Left lung (tissue), 14 donors: ENCODE measurements at places on chromosomes 5 and 9.

- no peak for DNase-seq
These were observed 758.5 kb upstream of the EDIL3 start for GRCh38 chr5:85143138-85143537.

DNA sequence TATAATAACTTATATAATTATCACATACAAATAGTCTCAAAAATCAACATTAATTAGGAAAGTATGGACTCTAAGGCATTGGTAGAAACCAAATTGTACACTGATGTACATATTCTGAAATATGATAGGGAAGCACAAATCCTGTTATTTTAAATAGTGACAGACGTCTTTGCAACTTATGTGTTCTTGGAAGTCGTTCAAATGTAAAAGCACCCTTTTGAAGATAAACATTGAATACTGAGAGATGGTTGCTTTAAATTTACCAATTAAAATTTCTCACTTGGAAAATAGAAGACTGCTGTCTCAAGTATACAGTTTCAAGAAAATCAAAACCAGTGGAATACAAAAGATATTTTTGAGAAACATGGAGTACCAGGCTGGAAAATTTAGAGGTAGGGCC is 457.4 kb upstream of the NUDT12 start:
- DNase-seq = no peak

GRCh38 chr9:79687131-79687447 is 115.3 kb downstream of the TLE4 start:
- DNase-seq = no peak

- no peak for DNase-seq
These were observed 682 bp upstream of the SPTAN1 start for GRCh38 chr9:128551657-128552152.

DNA sequence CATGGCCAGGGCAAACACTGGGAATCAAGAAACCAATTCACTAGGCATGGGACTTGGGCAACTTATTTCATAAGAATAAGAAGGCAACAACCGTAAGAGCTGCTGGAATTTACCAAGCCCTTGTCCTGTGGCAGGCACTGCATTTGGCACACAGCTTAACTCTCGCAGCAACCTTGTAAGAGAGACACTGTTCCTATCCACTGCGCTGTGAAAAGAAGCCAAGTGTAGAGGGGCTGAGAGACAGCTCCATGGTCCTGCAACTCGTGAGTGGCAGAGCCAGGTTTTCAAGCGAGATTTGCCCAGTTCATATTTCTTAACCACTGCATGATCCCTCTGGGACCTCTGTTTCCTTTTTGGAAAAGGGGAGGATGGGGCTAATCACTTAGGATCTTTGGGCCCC is 129.3 kb upstream of the STC2 start:
- no peak for DNase-seq

DNA sequence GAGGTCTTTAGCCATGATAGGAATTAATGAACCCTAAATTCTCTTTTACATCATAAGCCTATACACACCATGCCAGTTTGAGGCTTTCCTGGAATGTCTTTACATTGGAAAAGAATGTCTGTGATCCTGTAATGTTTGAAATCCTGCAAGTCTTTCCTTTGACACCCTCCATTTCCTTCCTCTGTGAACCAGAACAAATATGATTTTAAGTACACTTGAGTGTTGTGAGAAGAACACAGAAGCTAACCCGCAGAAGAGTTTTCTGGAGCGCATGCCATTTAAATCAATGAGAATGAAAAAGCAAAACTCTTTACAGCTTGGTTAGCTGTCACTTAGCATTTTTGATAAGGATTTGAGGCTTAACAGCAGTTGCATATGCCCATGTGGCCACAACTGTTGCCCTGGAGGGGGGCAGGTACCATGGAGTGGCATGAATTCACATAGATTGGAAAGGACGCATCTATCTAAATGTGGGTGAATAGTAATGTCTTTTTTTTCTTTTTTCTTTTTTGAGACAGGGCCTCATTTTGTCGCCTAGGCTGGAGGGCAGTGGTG is 372.6 kb downstream of the KDM4C start:
- no peak for DNase-seq

- no peak for DNase-seq
These were observed 60.4 kb downstream of the USP20 start for GRCh38 chr9:129895376-129896268.

DNA sequence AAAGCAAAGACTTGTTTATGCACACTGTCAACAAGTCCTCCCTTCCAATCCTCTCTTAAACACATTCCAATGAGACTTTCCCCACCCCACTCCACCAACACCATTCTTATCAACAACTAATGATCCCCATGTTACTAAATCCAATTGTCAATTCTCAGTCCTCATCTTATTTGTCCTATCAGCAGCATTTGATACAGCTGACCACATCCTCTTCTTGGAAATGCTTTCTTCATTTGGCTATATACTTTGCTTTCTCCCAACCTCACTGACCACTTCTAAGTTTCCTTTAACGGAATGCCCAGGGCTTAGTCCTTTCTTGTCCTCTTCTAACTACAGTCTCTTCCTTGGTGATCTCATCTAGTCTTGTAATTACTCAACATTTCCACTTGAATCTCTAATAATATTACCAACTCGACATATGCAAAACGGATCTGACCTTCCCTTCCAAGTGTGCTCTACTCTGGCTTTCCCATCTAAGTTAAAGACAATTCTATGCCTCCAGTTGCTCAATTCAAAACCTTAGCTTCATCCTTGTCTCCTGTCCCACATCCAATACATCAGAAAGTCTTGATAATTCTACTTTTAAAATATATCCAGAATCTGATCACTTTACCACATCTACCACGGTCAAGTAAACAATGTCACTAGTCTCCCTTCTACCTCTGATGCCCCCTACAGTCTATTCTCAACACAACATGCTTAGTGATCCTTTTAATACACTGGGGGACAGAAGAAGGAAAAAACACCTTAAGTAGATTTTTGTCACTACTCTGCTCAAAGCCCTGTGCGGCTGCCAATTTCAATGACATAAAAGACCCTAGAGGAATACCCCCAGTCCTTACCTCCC is 25.5 kb downstream of the AGTPBP1 start:
- no peak for DNase-seq

DNA sequence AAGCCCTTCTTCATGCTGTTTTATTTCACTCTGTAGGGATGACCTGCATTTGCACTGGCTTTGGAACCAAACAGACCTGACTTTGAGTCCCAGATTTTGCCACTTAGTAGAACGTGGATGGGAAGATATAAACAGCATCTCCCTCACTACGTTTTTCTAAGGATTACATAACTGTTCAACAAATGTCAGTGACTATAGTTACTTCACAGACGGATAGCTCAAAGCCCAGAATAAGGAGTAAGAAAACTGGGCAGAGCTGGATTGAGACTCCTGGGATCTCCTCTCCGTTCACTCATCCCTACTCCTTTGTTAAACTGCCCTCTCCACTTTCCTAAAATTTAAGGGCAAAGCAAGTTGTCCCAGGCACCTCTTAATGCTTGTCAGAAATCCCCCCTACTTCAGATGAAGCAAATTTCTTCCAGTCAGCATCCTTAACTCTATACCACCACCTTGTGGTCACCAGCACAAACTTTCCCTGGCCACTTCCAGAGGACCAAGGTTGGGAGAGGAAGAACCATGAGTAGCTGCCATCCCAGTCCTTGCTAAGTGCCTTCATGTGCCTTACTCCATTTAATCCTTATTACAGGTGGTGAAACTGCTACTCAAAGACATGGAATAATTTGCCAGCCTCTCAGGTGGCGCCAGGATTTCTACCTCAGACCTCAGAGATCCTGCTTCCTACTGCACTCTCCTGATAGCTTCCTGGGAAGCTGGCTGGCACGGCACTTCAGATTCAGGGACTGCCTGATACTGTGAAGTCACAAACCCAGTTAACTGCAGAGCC is 38.4 kb downstream of the EGR1 start:
- no peak for DNase-seq

DNA sequence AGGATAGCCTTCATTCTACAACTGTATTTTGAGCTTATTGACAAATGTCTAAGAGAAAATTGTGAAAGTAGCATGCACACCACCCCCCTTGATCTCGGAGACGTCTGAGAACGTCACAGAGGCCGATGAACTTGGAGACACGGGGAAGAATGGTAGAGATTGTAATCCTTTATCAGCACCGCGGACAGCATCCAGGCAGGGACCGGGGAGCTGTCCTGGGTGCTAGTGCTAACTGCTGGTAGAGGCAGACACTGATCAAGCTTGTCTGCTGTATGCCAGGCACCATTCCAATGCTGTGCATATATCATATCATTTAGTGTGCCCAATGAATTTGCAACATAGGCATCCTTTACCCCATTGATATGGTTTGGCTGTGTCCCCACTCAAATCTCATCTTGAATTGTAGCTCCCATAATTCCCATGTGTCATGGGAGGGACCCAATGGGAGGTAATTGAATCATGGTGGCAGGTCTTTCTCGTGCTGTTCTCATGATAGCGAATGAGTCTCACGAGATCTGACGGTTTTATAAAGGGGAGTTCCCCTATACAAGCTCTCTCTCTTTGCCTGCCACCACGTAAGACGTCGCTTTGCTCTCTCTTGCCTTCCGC is 98.8 kb downstream of the LHX2 start:
- peak; percentile 47 for DNase-seq

DNA sequence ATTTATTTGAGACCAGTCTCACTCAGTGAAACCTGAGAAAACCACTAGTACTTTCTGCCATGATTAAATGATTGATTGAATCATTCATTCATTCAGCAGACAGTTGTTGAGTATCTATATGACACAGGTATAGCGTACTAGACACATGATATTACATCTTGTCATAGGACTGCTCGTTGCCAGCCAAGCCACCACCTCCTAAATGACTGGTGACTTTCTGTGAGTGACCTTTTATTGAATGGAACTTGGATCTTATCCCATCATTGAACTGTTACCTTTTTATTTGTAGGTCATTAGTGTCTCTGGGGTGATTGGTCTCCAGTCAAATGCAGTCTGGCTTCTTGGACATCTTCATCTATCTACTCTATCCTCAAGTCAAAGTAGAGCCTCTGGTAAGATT is 80.7 kb downstream of the HACD4 start:
- no peak for DNase-seq

DNA sequence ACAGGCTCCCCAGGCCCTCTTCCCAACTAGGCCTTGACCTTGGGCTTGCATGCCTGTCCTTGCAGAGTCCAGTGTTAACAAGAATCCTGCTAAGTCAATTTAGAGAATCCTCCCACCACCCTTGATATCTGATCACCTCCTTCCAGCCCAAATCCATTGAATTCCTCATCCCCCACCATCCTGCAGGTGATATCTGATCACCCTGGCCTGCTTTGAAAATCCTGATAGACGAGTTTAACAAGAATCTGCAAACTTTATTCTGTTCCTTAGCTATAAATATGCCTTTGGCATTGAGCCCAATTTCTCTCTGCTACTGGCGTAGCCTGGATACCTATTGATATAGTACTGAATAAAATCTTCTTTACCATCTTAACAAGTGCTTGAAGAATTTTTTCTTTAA is 125.5 kb downstream of the DIRAS2 start:
- DNase-seq = no peak

DNA sequence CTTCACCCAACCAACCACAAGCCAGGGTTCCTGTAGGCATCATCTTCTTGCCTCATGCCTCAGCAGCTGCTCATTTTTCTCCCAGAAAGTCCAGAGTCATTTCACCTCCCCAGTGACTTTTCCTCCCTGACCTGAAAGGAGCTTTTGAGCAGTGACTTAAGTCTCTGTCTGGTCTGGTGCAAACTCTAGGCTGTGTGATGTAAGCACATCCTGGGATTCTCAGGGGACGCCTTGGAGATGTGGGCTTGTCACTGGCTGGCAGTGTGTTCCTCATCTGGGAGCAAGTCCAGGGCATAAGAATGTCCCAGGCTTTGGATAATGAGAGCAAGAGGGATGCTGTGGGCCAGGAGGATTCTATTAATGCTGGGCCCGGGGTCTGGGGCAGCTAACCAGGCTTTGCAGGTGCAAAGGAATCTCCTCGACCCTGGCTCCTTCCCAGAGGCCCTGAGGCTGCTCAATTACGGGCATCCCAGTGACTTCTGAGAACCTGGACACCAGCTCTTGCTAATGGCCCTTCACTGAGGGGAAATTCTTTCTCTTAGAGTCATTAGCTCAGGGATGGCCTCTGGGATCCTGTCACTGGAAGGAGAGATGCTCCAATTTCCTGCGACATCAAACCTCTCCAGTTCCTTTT is 211.0 kb upstream of the PANK3 start:
- no peak for DNase-seq

DNA sequence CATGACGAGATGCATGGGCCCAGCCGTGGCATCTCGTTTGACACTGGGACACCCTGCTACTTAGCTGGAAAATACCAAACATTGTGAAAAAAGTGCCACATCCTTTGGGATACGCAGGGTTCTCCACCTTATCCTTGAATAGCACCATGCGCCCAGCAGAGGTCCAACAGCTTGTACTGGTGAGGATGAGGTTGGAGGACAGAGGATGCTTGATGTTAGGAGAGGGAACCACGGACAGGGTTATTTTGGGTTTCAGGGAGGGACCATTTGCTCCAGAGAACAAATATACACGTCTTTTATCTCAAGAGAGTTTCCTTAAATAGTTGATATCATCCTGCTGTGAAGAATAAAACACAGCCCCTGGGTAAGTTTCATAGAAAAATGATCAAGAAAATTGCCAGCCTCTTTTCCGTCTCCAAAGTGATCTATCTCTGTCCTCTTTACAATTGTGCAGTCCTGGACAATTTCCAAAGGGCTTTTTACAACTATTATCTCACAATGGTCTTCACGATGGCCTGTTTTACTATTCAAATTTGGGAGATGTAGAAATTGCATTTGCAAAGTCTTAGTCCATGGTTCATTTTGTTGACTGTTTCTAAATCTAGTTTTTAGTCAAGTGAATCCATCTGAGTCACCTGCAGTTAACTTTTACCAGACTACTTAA is 19.9 kb upstream of the FRRS1L start:
- DNase-seq = no peak

DNA sequence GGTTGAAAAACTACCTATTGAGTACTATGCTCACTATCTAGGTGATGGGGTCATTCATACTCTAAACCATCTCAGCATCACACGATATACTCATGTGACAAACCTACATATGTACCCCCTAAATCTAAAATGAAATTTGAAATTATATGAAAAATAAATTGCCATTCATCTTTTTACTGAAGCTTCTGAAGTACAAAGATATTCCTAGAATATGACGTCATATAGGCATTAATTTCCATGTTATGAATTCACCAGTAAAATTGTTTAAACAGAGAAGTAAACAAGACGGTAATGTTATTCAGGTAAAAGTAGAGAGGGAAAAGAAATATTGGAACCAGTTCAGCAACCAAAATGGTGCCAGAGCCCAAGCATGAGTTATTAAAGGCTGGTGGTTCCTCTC is 173.0 kb downstream of the MRPS30 start:
- DNase-seq = no peak

DNA sequence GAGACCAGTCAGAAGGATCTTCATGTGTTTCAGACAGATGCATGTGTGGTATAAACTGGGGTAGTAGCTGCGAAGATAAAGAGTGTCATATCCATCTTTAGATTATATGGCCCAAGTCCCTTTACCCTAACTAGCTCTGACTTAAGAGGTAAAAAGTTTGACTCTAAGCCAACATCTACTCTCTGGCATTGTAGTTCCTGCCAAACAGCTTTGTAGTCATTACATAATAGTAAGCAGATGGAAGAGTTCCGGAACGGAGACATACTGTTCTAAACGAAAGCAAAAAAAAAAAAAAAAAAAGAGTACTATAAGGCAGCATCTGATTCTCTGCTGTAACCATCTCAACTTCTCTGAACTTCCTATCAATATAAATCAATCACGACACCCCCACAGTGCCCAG is 48.8 kb downstream of the CEMIP2 start:
- DNase-seq = no peak

GRCh38 chr9:70120834-70121510 is 77.3 kb downstream of the MAMDC2 start:
- DNase-seq = no peak

GRCh38 chr5:170681013-170681433 is 102.5 kb upstream of the GABRP start:
- no peak for DNase-seq
